PC-3 (cell line): ENCODE measurements at places on chromosomes 12 and 14. TPM values are rescaled to one million over a fixed set of nuclear protein-coding genes. Genes with fewer than 3 reads are reported as not detected.

The ZCCHC8 gene
- 14.4 and 15.0 TPM in 2 replicates for total RNA-seq

The TMCC3 gene
- total RNA-seq, result 4.7 and 6.5 TPM in 2 replicates

The BBS10 gene
- 7.5 and 8.0 TPM in 2 replicates for total RNA-seq

The ADAMTS20 gene
- total RNA-seq, result 1.0 and 1.6 TPM in 2 replicates

The ABCC9 gene
- total RNA-seq, result 0.23 and 0.33 TPM in 2 replicates

The SLC6A13 gene
- not detected in 2 replicates for total RNA-seq
